ENCODE measurements at places on chromosomes 2 and 18. TPM values are rescaled to one million over a fixed set of nuclear protein-coding genes. Genes with fewer than 3 reads are reported as not detected.

Gene HOXD10
- not detected for total RNA-seq

Gene PUS10
- total RNA-seq, result 8.3 TPM

Gene TSPYL6
- 0.31 TPM for total RNA-seq

Gene GCG
- total RNA-seq, result not detected

Gene GKN1
- not detected for total RNA-seq

Gene VIL1
- total RNA-seq, result not detected

Gene IL36B
- not detected for total RNA-seq

Gene SERPINB7
- not detected for total RNA-seq

Gene MAP3K19
- total RNA-seq, result 0.78 TPM

Gene STAT4
- 1.2 TPM for total RNA-seq
